ENCODE measurements at places on chromosomes 7 and 10.

- peak; percentile 18 for DNase-seq
These were observed 1.0 kb upstream of the LRRN3 start for GRCh38 chr7:111089822-111090426.

- DNase-seq: no peak
These were observed 13.1 kb downstream of the PLCE1 start for GRCh38 chr10:94006591-94007550.

DNA sequence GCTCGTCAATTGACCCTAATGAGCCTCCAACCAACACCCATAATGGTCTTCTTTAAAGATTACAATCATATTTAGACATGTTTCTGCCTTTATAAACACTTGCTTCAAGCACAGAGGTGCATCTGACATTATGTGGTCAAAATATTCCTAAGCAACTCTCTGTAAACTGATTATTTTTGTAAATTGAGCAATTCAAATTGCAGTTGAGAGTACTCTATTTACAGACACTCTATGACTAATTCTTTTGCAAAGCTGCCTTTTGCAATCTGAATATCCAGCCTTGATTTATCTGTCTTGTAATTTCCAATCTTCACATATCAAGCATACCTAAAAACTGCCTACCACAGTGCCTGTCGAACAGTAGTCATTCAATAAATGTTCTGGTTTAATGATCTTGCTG is 112.0 kb downstream of the PDE1C start:
- DNase-seq: no peak

GRCh38 chr10:95260397-95260881 is 30.4 kb downstream of the PDLIM1 start:
- DNase-seq: no peak

- no peak for DNase-seq
These were observed 1.1 kb upstream of the DNAAF5 start for GRCh38 chr7:725223-726005.

GRCh38 chr10:16986406-16987205 is 143.0 kb downstream of the CUBN start:
- DNase-seq: no peak

- DNase-seq: no peak
These were observed 551.4 kb downstream of the LRMDA start for GRCh38 chr10:75982611-75983369.

GRCh38 chr7:78164459-78164858 is 365.9 kb downstream of the PHTF2 start:
- no peak for DNase-seq

DNA sequence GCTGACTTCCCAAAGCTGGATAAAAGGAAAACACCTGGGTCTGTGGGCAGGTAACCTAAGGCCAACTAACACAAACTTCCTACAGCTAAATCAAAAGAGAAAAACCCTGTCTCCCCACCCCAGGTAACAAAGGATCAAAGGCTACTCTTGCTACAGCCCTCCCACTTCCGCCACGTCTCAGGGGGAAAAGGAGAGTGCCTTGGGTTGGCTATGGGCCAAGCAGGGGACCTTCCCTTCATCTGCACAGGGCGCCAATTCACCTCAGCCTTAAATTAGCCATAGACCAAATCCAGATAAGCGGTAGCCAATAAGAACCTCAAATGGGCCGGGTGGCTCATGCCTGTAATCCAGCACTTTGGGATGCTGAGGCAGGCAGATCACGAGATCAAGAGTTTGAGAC is 69.1 kb upstream of the LANCL2 start:
- no peak for DNase-seq

DNA sequence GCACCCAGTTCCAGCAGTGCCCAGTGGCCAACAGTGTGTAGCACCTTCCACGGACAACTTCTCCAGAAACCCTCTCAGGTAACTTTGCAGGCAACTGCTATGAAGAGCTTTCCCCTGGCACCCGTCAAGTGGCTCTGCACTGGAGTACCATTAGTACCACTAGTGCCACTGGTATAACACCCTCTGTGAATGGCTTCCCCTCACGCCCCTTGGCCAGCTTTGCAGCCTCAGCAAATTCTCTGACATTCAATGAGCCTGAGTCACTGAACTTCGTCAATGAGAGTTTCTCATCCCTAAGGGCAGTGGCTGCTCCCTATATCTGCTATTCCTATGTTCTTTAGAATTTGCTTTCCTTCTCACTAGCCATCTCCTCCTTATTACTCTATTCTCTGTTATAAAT is 7.6 kb upstream of the HERPUD2 start:
- DNase-seq: no peak

DNA sequence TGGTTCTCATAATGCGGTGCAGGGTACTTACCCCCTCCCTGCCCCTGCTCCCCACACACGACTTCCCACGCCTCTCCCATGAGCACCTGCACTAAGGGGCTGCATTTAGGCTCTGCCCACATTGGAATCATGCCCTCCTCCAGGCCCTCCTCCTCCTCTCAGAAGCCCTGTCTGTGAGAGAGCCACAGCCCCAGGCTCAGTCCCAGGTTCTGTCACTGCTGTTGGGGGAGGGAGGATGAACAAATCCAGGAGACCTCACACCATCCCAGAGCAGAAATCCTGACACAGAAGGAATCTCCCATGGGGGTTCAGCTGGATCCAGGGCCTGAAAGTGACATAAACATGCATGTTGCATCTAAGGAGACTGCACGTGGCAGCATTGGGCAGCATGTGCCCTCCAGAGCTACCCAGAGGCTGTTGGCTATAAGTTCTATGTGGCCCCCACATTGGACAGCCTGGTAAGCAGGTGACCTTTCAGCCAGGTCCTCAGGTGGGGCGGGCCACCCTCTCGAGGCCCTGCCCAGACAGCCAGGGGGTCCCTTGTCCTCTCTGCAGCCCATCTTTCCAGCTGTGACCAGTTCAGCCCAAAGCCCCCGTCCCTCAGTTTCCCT is 1.6 kb upstream of the PILRA start:
- no peak for DNase-seq

DNA sequence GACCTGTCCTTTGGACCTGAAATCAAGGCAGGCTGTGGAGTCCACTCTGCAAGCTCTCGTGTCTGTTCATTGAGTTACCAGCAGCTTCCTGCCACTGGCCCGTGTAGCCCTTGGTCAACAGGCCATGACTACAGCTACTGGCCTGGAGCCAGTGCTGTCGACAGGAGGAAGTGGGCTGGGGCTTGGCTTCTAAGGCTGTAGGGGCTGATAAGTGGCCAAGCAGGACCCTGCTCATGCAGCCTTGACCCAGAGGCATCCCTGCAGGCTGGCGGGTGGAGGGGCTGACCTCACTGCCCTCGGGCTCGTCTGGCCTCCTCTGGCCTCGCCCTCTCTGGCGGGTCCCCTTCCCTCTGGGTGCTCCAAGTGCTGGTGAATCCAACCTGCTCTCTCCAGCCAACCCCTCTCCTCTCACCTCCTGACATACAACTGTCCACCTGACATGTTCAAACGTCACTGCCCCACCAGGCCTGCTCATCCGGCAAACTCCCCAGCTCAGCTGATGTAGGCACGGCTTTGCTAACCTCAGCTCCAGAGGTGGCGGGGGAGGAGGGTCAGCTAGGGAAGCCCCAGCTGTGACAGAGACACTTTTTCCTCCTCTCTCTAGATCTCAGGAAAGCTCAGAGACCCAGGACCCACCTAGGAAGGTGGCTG is 188.6 kb upstream of the LYZL2 start:
- no peak for DNase-seq

DNA sequence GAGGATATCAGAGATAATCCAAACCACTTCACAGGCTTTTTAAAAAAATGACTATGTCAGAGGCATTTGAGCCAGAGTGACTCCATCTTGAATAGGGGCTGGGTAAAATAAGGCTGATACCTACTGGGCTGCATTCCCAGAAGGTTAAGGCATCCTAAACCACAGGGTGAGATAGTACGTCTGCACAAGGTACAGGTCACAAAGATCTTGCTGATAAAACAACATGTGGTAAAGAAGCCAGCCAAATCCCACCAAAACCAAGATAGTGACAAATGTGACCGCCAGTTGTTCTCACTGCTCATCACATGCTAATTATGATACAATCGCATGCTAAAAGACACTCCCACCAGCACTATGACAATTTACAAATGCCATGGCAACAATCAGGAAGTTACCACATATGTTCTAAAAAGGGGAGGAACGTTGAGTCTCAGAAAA is 177.5 kb downstream of the RAPGEF5 start:
- no peak for DNase-seq

GRCh38 chr7:30929686-30930085 is 18.0 kb downstream of the AQP1 start:
- no peak for DNase-seq

GRCh38 chr10:131697476-131698128 is 203.2 kb upstream of the PPP2R2D start:
- no peak for DNase-seq

- no peak for DNase-seq
These were observed 81.3 kb upstream of the AGR3 start for GRCh38 chr7:16963044-16963443.

- DNase-seq: no peak
These were observed 97.9 kb upstream of the STEAP1B start for GRCh38 chr7:22597844-22598243.

GRCh38 chr10:110912374-110912773 is 6.6 kb downstream of the BBIP1 start:
- DNase-seq: no peak

- no peak for DNase-seq
These were observed 168.2 kb downstream of the ETV1 start for GRCh38 chr7:13821152-13821787.

DNA sequence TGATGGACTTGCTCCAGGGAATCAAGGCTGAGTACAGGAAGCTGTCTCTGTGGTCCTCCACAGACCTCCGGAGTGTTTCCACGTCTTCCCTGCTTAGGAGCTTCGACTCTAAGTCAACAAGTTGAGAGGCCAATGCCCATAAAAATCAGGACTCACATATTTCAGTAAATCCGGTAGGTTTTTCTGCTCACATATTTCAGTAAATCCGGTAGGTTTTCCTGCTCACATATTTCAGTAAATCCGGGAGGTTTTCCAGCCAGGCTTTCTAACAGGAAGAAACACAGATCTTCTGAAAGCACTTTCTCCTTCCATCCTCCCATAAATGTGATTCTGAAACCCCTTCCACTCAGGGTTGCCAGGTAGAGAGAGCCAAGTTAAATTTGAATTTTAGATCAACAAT is 340.1 kb upstream of the SHH start:
- DNase-seq: no peak

DNA sequence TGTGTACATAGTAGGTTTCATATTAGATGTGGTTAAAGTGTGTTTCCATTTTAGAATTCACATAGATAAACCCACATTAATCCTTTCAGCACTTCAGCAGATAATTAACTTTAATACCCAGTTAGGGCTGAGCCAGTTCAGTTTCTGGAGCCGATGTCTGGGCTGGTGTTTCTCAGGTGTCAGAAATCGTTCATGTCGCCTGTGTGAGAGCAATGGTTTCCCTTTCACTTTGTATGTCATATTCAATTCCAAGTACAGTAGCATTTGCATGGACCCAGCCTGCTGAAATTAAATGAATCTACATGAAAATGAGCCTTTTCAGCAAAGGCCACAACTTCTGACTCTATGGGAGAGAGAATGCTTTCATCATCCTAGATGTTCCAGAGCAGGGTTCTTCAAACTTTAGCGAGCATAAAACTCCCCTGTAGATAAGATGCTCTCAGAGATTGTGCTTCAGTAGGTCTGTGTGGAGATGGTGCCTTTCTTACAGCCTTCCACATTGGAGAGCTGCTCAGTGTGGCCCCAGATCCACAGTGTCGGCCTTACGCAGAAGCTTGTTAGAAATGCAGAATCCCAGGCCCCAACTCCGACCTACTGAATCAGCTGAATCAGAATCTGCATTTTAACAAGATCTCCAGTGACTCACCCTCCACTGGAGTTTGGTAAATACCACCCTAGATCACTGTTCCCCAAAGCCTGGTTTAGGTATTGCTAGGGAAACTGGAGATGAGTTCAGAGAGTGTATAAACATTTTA is 19.6 kb downstream of the WIPF3 start:
- DNase-seq: no peak

DNA sequence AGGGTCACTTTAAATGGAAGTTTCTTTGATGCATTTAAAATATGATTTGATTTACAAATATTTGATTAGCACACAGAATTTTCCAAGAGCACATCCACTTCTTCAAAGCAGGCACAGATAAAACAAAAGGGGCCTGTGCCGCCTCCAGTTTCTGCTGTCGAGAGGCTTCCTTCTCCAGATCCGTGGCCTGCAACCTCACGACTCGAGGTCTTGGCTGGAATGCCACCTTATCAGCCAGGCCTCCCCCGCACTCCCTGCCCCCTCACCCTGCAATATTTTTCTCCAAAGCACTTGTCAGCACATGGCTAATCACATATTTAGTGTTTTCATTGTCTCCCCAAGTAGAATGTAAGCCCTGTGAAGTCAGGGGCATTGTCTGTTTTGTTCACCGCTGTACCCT is 12.5 kb downstream of the PYROXD2 start:
- DNase-seq: no peak

- DNase-seq: peak; percentile 34
These were observed 77.6 kb upstream of the JAZF1 start for GRCh38 chr7:28258240-28258639.

DNA sequence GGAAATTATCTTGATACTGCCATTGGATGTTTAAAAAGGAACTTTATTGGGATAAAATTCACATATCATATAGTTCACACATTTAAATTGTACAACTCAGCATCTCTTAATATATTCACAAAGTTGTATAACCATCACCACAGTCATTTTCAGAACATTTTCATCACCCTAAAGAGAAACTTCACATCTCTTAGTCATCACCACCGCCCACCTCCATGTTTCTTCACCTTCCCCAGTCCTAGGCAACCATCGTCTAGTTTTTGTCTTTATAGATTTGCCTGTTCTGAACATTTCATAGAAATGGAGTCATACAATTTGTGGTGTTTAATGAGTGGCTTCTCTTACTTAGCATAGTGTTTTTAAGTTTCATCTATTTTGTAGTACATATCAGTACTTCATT is 96.6 kb downstream of the ANKRD30A start:
- DNase-seq: no peak

DNA sequence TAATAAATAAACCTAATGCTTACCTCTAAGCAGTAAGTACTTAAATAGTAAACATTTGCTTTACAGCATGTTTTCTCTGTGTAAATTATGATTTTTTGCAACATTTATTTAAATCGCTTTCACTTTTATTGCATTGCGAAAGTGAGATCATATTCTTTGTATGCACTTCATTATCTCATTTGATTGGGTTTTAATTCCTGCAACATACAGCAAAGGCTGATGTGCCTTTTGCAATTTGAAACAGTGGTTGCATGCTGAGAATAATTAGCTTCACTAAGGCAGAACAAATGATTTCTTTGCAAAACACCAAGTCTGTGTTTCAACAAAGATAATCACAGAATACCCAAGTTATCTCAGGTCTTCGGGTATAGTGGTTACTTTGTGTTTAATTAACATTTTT is 16.3 kb upstream of the THSD7A start:
- DNase-seq: no peak

GRCh38 chr10:130933008-130933390 is 378.5 kb downstream of the TCERG1L start:
- no peak for DNase-seq

DNA sequence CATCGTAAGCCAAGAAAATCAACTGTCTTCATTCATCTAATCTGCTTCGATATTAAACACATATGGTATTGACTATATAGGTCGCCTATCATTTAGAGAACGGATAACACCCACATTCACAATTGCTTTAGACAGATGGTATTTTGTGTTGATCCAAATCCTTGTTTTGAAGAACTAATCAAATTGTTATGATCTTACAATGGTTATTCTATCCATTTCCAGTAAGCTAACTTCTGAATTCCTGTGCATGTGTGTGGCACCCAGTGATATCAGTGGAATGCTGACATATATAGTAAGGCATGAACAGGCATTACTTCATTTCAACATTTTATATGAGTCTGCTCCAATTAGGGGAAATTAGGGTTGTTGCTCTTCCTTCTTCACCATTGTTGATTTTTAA is 98.8 kb downstream of the SEMA3E start:
- no peak for DNase-seq
